ENCODE measurements at places on chromosomes 2 and 18.

- DNase-seq, result peak; percentile 52
These were observed 109.6 kb downstream of the SH3RF3 start for GRCh38 chr2:109238580-109238979.

GRCh38 chr2:136126021-136126420 is 8.1 kb upstream of the CXCR4 start:
- DNase-seq, result peak; percentile 83

DNA sequence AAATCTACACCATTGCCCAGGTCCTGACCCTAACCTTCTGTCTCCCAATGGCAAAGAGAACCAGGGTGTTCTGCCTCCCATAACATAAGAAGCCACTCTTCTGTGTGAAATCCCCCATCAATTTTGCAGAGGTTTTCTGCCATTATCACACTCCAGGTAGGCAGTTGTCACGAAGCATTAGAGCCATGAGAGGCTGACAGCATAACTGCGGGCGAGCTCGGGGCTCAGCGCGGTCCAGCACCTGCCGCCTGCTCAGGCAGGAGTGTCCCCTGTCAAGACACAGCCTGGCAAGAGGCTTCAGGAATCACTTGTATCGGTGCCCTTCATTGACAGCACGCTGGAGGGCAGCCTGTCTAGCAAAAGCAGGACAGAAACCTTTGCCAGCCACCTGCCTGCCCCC is 251.2 kb downstream of the SATB2 start:
- no peak for DNase-seq

DNA sequence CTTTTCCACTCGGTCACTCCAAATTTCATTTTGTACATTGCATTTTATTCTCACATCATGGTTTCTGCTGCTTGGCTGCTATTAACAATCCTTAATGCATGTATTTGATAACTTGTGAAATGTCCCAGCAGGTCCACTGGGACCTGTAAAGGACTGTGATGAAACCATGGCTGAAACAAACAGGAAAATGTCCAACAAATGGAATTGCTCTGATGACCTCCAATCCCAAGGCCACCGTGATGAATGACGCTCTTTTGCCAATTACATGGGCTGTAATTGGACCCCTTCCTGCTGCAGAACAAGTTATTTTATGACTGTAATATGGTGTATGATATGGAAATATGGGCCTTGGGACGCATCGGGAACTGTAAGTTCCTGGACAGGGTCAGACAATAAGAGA is 224.2 kb upstream of the CXCR4 start:
- DNase-seq, result no peak

DNA sequence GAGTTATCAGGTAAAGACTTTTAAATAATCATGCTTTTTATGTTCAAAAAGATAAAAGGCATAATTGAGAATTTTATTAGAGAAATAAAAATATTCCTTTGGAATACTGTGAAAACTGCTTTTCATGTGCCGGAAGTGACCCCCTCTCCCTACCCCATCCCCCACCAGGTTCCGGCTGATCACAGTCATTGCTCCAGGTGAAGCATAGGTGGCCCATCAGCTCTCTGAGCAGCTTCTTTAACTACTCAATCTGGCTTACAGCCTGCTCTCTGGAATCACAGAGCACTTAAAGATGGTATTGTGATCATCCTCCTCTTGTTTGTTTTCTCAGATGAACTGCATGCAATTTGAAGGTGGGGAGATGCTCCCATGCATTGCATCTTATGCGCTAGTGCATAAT is 257.7 kb downstream of the EN1 start:
- DNase-seq, result peak; percentile 37

DNA sequence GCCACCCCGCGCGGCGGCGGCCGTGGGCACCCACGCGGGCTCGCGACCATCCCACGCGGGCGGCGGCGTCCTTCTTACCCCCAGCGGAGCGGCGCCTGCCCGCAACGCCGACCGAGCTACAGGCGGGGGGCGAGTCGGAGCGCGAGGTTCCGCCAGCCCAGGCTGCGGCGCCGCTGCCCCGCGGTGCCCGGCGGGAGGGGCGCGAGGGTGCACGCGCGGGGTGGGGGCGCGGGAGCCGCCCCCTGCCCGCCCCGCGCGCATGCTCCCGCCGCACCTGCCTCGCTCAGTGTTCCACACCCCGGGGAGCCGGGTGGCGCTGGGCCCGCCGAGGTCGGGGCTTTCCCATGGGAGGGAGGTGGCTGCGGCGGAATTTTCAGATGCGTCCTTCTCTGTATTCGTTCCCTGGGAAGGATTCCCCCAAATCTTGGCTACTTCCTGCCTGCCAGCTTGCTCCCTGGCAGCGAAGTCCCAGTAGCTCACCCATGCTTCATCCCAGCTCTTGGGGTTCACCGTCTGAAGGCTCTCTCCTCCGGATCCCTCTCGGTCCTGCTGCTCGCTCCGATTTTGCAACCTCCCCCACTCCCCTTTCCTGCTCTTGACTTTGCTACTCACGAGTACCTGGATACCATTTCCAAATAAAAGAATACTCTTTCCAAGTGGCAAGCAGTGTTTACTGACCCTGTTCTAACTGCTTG is at the start of gene L3MBTL4:
Gene L3MBTL4, minus strand, starts transcription at position 189 of the 695 bp plus-strand sequence. CDS start 103,286 bp downstream, outside the sequence.
- peak; percentile 38 for DNase-seq

- no peak for DNase-seq
These were observed 15.9 kb downstream of the ERFE start for GRCh38 chr2:238174701-238175100.

DNA sequence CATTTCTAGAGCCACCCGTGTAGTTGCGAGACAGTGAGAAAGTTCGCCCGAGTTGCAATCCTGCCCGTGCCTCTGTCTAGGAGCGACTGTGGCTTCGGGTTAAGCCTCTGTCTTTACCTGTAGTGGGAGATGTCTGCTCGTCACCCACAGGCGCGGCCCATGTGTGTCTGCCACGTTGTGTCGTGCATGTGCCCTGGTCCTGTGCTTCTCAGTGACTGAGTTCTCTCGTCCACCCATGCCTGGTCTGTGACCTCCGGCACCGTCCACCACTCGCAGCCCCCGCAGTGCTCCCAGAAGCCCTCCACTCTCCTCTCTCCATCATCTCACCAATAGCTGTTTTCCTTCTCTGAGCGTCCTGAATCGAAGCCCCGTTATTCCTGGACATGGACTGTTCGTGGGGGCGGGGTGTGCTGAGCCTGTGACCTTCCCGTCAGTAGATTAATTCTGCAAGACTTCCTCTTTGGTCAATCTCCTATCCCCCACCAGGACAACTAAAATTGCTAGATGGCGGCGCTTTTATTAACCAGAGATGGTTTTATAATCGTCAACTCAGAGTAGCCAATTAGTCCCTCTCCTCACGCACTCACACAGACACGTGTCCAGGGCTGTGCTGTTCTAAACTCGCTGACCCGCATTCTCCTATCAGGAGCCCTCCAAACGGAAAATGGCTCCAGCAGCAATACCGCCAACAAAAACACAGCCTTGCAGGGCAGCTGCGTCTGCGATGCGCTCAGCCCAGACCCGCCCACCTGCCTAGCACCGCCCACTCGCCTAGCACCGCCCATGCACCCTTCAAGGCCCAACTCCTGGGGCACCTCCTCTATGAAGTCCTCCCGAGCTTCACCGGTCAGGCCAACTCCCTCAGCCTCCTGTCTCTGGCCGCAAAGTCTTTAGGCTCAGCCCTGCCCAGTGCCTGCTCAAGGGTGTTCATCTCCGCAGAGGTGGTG is 119.4 kb downstream of the TWIST2 start:
- DNase-seq, result no peak

- DNase-seq, result no peak
These were observed 763.2 kb upstream of the ZEB2 start for GRCh38 chr2:145283131-145283530.

GRCh38 chr18:34870555-34871310 is 160.6 kb downstream of the DTNA start:
- no peak for DNase-seq

DNA sequence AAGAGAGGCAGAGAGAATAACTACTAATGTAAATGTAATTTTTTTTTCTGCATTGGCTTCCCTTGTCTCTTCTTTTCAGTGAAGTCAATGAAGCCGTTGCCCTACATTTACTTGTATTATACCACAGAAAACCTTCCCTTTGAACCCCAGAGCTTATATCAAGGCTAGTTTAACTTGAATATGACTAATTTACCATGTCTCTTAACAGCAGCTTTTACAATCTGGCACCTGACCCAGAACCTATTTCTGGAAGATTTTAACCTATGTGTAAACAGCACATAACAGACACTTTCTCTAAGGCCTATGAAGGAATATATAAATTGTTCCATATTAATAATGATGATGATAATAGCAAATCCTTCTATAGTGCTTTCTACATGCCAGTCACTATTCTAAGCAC is 580.5 kb upstream of the NXPH2 start:
- no peak for DNase-seq

- DNase-seq, result no peak
These were observed 199.6 kb downstream of the VAPA start for GRCh38 chr18:10113121-10114022.

DNA sequence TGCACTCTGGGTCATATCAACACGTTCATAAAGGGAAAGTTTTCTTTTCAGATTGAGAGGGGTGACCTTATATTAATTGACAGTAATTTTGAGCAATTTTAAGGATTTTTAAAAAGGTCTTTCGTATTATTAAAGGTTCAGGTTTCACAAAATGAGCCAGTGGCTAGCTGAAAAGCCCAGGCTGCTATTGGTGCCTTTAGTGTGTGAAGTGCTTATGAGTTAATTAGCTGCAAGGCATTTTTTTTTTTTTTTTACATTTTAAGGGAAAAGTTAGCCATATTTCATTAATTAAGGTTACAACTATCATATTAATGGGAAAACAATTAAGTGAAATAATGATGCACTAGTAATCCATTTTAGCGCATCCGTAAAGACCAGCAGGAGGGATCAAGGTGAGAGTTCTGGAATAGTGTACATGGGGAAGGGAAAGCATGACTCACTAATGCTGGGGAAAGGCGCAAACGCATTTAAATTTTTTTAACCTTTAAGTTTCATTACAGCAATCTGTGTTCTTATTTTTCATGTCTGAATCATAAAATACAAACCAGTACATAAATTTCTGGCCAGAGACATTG is 200.0 kb downstream of the ZNF407 start:
- no peak for DNase-seq

DNA sequence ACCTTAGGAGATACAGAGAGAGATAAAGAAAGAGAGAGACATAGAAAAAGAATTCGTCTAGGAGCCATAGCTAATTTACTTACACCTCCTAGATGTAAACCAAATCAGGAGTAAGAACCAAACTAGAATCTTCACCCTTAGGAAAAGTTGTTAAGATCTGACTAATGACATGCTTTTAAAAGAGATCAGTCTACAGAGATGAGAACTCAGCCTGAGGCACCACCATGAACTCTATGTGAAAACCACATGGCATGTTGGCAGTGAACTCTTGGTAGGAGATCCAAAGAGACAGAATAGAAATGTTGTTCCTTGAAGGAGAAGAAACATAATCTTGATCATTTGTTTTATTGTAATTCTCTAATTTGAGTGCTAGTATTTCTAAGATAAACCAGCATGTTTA is 585.4 kb upstream of the ID2 start:
- no peak for DNase-seq

GRCh38 chr2:172849519-172850217 is 114.0 kb downstream of the RAPGEF4 start:
- DNase-seq, result no peak

GRCh38 chr18:62863579-62864001 is 148.2 kb downstream of the PHLPP1 start:
- peak; percentile 78 for DNase-seq

DNA sequence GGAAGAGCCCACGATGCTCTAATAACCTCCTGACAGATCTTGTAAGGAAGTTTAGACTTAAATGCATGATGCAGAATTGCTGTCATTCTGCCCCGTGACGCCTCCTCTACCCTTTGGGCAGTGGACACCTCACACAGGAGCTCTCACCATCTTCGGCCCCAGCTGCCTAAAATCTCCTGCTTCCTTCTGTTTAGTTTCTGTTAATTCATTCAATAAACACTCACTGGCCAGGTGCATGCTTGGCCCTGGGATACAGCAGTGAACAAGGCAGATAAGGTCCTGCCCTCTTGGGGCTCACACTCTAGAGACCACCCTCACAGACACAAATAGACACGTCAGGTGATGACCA is 81.1 kb downstream of the SEPTIN10 start:
- no peak for DNase-seq

DNA sequence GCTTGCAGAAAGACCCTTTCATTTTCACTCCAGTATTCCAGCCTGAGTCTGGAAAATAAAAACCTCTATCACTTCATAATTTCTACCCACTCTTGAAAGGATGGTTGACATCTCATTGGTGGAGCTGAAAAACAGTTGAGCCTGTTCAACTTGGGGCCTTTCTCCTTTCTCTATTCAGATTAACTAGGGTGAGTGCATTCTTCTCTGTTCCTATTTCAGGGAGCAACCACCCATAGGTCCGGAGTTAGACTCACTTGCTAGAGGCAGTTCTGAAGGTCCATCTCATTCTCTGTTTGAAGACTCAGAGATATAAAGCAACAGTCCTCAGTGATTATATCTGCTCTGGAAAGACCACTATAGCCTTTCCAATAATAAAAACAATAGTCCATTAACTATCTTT is 167.9 kb upstream of the SPOPL start:
- no peak for DNase-seq

DNA sequence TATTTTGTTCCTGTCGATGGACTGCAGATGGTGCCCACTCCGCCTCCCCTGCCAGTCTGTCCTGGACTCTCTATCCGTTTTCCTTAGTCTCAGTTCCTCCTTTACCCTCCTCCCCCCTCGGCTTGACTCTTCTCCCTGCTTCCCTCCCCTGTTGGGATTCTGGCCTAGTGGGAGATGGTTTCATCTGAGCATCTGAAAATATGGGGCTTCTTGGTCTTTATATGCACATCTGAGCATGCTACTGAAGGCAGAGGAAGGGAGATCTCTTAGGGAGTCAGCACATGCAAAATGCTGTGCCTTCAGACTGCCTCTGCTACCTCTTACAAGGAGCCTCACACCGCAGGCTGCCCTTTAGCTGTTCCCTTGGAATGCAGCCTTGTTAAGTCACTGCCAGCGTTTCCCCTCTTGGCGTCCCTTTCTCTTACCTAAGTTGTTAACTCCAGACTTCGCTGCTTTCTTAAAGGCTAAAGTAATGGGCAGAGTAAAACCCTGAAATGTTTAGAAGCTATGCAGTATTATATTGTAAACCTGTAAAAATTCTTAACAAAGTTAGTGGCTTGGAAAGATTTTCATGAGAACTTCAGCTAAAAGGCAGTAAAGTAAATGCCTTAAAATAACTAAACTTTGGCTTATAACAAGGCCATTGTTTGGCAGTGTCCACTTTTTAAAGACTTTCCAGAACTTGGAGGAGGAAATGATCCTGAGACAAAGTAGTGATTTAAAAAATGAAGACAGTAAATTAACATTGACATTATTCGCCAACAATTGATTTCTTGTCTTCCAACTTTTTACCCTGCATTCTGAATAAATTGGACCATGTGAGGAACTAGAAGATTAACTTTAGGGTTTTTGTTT is 49.8 kb downstream of the LDLRAD4 start:
- peak; percentile 92 for DNase-seq

DNA sequence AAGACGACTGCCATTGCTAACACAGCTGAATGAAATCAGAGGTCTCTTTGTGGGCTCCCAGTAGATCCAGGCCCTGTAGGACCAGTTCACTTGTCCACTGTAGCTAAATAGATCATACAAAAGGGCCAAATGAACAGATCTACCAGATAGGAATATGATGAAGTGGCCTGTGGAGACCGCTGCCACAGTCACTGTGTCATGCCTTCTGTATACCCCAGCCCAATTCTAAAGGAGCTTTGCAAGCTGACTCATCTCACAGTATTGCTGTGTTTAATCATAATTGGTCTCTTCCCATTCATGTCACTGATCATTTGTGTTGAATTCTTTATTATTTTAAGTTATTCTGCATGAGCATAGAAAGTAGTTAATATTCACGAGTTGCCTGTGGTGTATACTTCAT is 125.8 kb downstream of the MTCL1 start:
- DNase-seq, result no peak

GRCh38 chr2:220891405-220891804 is 680.7 kb downstream of the EPHA4 start:
- DNase-seq, result peak; percentile 97

Data from mesendoderm (in vitro differentiated cells).